ENCODE measurements at places on chromosomes 6 and 20.

DNA sequence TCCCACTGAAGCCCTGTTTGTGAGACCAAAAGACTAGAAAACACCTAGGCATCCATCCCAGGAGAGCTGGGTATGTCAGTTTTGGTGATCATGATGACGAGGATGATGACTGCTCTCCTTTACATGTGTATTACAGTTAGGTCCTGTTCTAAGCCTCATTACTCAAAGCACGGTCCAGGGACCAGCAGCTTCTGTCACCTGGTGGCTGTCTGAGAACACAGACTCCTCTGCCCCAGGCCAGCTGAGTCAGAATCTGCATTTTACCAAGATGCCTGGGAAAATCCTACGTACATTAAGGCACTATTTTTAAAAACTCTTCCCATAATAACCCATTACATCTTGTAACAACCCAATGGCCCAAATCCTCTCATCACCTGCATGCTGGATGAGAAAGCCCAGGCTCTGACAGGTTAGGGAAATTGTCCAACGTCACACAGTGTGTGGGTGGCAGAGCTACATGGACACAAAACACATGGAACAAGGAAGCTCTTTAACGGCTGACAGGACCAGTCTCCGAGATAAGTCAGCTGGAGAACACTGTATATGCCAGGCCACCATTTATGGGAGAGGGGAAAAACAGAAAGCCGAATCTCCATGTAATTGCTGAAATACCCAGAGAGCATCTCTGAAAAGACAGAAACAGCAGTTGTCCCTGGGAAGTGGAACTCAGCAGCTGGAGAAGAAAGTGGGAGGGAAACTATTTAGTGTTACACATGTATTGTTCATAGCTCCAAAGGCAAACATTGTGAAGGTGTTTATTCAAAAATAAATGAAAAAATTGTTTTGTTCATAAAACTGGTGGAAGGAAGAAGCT lies 65.4 kb downstream of the BMP7 start:
- DNase-seq, result no peak

GRCh38 chr6:129186988-129187387 lies 304.1 kb downstream of the LAMA2 start:
- no peak for DNase-seq

GRCh38 chr6:17820055-17820454 lies 113.3 kb upstream of the NUP153 start:
- DNase-seq, result peak; percentile 39

DNA sequence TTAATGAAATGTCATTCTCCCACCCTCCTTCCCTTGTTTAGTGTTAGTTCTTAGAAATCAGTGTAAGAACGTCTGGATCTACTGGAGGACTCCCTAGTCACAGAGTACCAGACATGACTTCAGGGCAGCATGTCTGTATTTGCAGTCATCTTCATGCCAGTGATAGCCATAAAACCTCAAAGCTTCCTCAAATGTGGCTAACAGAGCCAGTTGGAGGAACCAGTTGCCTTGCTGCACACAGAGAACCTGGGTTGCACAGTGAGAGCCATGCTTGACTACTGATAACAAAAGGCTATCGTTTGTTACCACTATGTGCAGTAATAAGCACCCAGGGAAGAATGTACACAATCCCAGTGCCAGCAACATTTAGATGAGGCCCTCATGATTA lies 20.1 kb downstream of the NT5E start:
- peak; percentile 30 for DNase-seq

DNA sequence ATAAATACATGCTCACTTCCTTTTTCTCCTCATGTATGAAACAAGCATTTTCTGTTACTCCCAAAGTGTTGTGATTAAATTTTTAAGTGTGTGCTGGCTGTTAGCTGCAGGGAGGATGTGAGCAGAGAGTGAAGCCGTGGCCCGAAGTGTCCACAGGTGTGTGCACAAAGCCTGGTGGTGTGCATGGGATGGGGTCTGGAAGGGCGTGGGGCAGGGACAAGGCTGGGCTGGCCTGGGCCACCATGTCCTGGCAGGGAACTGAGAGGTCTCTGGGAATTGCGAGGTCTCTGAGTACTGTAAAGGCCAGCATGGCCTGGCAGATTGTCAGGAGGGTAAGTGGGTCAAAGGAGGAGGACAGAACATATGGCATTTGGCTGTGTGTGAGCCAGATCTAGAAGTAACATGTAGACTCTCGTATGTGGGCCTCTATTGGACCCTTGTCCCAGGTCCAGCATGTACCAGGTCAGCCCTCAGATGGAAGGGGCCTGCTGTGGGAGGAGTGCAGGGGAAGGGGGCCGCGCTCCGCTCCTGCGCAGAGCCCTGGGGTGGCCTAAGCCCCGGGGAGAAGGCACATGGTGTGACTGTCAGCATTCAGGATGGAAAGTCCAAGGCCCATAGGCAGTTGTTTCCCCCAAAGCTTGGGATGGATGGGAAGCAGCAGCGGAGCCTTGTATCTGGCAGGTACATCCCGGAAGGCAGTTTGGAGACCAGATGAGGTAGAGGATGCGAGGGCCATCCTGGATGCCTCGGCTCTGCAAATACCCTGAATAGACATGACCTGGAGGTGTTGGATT lies 45.1 kb upstream of the PHACTR3 start:
- no peak for DNase-seq

DNA sequence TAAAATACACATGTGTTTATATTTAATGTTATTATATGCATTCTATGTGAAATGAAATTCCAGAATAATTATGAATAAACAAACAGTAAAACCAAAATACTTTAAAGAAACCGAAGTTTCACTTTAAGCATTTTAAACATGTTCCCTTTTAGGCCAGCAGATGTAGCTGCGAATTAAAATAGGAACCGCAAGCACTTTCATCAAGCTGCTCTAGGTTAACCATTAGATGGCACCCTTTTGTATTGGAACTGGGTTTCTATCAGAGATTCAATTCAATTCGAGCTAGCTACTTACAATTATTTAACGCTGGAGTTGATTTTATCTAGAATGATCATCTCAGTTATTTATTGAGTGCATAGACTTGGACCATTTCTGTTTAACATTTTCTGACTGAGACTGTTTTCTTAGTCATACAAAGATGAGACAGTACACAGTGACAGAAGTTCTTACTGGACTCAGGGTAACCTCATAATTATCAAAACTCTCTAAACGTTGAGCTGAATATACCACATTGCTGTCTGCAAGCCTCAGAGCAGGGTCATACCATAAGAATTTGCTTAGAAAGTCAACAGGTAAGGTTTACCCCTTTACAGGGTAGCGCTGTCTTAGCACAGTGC lies 8.5 kb downstream of the TMEM242 start:
- no peak for DNase-seq

GRCh38 chr6:132495604-132496079 lies 17.3 kb downstream of the STX7 start:
- no peak for DNase-seq

DNA sequence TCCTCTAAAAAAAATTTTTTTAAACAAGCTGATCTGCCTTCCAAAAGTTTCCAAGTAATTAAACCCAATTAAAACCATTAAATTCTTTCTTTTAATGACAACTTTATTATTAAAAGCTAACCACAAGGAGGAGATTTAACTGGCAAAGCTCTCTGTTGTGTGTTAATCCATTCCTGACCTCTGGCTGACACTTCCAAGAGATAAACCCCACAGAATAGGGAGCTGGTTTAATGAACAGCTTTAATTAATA lies 230.8 kb downstream of the EYA2 start:
- DNase-seq, result no peak

DNA sequence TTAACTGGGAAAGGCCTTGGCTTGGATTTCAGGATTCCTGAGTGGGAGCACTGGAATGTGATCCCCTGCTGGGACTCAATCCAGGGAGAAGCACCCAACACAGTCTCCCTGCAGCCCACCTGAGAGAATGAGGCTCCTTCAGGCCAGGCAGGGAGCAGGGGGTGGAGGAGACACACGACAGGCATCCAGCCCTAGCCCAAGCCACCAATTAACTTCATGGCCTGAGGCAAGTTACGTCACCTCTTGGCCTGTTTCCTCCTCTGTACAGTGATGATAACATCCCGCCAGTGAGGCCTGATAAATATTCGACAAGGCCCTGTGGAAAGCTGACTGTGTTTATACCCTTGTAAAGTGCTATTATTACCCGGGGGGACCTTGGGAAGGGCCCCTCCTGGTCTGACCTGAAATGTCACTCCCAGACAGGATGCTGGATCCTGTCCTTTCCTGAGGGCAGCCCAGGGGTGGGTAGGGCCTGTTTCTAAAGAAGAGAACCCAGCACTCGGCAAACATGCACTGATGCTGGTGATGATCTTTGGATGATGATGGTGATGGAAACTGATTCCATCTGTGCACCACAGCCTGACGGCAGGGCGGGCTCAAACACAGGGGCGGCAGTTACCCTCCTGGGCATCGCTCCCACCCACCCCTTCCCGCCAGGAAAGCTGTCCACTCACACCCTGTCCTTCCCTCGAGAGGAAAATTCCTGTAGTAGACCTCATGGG lies 12.4 kb downstream of the FRS3 start:
- DNase-seq, result peak; percentile 90

DNA sequence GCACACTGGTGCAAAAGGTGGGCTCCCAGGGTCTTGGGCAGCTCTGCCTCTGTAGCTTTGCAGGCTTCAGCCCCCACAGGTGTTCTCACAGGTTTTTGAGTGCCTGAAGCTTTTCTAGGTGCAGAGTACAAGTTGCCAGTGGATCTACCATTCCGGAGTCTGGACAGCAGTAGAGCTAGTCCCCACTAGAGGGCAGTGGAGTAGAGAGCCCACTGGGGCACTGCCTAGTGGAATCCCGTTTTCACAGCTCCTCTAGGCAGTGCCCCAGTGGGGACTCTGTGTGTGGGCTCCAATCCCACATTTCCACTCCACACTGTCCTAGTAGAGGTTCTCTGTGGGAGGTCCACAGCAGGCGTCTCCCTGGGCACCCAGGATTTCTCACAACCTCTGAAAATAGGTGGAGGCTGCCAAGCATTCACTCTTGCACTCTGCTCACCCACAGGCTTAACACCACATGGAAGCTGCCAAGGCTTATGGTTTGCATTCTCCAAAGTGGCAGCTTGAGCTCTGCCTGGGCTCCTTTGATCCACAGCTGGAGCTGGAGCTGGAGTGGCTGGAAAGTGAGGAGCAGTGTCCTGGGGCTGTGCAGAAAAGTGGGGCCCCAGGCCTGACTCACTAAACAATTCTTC lies 86.3 kb upstream of the PROKR2 start:
- DNase-seq, result no peak

- peak; percentile 74 for DNase-seq
These were observed 92.5 kb downstream of the TCP11 start for GRCh38 chr6:35048631-35049083.

DNA sequence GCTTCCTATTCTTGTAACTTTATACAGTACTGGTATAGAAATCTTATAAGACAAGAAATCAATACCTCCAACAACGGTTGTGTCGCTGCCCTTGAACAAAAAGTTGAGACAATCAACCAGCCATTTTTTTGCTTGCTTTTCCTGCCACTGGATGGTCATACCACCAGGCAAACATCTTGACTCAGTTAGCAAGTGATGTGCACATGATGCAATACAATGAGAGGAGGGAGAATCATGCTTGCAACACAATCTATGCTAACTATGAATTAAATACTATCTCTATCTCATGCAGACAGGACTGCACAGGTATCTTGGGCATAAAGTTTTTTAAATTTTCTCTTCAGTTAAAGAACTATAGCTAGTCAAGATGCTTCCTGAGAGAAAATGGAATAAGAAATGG lies 877.7 kb upstream of the CITED2 start:
- DNase-seq, result no peak

DNA sequence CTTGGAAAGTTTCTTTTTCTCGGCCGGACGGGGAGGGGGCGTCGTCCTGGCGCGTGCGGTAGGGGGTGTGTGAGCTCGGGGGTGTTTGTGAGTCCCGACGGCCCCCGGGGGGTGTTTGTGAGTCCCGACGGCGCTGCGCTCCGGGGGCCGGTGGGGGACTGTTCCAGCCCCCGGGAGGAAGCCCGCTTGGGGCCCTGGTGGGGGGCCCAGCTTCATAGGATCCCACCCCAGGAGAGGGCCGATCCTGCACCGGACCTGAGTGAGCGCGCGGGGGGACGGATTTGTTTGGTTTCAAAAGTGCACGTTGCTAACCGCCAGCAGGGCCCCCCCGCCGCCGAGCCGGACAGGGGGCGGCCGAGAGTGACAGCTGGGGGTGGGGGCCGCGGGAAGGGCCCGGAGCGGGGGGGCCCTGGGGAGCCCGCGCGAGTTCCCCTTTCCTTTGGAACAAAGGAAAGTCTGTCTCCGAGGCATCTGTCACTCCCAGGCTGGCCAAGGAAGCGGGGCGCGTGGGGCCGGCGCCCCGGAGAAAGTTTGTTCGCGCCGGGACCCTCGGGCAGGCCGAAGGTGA lies 485 bp downstream of the TGIF2 start:
- no peak for DNase-seq

- no peak for DNase-seq
These were observed 23.2 kb downstream of the AHI1 start for GRCh38 chr6:135474362-135474761.

GRCh38 chr6:14250573-14250972 lies 133.0 kb downstream of the CD83 start:
- no peak for DNase-seq

- no peak for DNase-seq
These were observed 11.8 kb downstream of the DUSP22 start for GRCh38 chr6:303948-304558.

- no peak for DNase-seq
These were observed 19.9 kb downstream of the TGM2 start for GRCh38 chr20:38144974-38145728.

- no peak for DNase-seq
These were observed 18.8 kb downstream of the MAP3K4 start for GRCh38 chr6:161010418-161010817.

DNA sequence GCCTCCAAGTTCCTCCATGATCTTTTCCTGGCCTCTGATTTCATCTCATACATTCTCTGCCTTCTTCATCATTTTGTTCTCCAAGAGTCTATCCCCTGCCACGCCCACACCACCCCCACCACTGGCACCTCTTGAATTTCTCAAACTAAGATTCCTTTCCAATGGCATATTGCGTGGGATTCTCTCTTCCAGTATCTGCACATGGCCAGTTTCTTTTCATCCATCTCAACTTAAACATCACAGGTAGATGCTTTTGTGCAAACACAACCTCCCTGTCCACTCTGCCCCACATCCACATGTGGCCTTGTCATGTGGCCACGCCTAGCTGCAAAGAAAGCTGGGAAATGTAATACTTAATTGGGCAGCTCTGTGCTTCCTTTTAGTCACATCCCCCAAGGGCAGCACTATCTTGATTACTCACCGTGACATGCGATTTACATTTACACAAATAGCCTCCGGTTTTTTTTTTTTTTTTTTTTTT lies 33.4 kb upstream of the ZMYND8 start:
- DNase-seq, result no peak

DNA sequence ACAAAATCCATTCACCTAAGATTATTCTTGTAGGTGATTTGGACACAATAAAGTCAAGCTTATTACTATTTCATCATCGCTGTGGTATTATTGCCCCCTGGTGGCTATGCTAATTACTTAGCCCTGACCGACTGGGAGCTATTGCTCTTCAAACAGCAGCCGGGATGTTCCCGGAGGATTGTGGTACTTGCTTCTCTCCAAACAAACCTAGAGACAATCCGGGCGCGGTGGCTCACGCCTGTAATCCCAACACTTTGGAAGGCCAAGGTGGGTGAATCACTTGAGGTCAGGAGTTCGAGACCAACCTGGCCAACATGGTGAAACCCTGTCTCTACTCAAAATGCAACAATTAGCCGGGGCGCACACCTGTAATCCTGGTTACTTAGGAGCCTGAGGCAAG lies 15.4 kb upstream of the STMND1 start:
- peak; percentile 53 for DNase-seq

Measured in NCI-H1417 (cell line).